ENCODE measurements at places on chromosomes 1 and 21.
A peak's percentile ranks its signal among the peaks of the same experiment; 100 is the strongest.

GRCh38 chr1:27634177-27634984 lies 604 bp downstream of the FGR start:
- peak; percentile 66 for DNase-seq

- no peak for DNase-seq
Observed at GRCh38 chr1:30307182-30307581, 416.2 kb downstream of the MATN1 start.

GRCh38 chr1:5856246-5856815 lies 135.9 kb downstream of the NPHP4 start:
- DNase-seq: no peak

DNA sequence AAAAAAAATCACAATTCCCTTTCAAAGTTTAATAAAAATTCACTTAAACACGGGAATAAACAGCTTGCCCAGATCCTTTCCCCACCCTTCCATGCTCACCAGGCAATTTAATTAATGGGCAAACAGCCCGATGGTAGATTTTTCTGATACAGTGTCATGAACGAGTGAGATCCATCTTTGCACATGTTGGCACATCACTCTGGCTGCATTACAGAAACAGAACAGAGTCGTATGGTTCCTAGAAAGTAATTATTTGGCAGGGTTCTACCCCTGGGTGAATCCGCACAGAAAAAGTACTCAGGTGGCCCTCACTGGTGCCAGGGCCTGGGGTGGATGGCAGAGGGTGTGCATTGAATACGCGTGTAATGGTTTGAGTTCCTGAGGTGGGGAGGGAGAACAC lies 24.6 kb upstream of the OVAAL start:
- DNase-seq: no peak

- no peak for DNase-seq
Observed at GRCh38 chr1:17789926-17790325, 34.8 kb downstream of the ACTL8 start.

- no peak for DNase-seq
Observed at GRCh38 chr1:148289647-148290046, 137.6 kb upstream of the NBPF11 start.

DNA sequence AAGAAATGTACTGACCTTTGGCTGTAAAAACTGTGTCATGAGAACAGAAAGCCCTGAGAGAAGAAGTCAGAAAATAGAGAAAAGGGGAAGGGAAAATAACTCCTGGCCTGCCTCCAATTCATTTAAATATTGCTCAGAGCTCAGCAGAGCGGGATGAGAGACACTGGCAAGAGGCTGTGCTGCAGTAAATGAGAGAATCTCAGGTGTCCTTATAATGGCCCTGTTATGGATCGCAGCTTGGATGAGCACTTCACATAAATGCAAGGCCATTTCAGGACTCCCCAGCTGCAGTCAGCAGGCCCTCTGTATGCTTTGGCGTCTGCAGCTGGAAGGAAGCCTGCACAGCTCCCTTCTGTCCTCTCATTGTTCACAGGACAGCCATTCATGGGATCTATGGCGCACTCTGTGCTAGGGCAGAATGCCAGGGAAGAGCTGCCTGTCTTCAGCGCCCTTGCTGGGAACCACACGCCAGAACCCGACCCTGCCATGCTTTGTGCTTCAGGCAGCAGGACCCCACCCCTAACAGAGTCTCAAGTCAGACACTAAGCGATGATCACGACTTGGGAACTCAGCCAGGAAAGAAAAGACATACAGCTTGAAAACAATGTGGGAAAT lies 20.7 kb upstream of the ABCB10 start:
- no peak for DNase-seq

DNA sequence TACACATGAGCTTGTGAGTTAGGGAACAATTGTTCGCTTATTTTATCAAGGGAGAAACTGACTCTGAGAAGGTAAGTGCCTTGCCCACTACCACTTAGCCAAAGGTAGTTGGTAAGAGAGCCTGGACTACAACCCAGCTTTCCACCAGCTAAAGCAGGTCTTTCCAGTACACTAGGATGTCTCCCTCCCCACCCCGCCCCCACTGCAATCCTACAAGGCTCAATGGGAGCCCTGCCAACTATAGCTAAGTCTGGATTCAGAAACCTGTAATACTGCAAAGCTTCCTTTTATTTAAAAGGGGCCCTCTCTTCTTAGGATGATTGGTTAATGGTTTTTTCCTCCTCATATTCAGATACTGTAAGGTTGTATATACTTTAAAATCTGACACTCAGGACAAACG lies 102.0 kb upstream of the C8B start:
- DNase-seq: no peak

DNA sequence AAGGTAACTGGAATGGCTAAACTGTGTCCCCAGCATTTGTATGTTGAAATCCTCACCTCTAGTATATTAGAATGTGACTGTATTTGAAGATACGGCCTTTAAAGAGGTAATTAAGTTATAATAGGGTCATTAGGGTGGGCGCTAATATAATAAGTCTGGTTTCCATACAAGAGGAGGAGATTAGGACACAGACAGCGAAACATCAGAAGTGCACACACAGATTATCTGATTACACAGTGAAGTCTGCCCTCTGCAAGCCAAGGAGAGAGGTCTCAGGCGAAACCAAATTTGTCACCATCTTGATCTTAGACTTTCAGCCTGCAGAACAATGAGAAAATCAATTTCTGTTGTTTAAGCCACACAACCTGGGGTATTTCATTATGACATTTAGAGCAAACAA lies 2233.1 kb downstream of the MRPL39 start:
- no peak for DNase-seq

- peak; percentile 60 for DNase-seq
Observed at GRCh38 chr1:66271904-66272254, 262.1 kb upstream of the SGIP1 start.

GRCh38 chr1:41423511-41424191 lies 60.8 kb downstream of the EDN2 start:
- no peak for DNase-seq

GRCh38 chr1:64517640-64518039 lies 47.7 kb downstream of the CACHD1 start:
- DNase-seq: no peak

GRCh38 chr1:110356379-110356778 lies 17.2 kb downstream of the RBM15 start:
- DNase-seq: no peak

DNA sequence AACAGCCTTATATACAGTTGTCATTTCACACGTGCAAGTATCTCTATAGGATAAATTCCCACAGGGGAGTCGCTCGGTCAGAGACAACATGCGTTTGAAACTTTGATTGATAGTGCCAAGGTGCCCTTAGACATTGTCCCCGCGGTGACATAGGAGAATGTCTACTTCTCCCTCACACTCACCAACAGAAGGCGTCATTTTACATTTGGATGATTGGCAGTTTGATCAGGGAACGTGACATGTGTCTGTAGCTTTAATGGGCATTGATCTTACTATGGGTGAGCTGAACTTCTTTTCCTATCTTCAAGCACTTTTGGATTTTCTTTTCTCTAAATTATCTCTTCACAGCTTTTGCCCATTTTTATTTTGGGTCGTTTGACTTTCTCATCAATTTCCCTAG lies 42.6 kb upstream of the PAX7 start:
- no peak for DNase-seq

GRCh38 chr1:25106352-25106751 lies 126.0 kb downstream of the SYF2 start:
- DNase-seq: peak; percentile 10

DNA sequence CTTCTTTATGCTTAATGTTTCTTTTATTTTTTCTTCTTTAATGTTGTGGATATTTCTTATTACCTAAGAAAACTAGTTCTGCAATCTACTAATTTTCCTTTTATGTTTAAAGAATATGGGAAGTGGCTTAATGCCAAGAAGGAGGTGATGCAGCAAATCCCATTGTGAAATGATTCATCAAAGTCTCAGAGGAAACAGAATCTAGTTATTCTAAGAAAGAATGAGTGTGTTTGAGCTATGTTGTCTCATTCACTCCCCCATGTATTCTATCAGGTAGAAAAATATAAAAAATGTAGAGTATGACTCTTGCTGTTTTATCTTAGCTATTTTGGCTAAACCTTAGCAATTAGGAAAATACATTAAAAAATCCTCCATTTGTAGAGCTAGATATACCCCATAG lies 659.9 kb upstream of the RGS18 start:
- DNase-seq: peak; percentile 42

DNA sequence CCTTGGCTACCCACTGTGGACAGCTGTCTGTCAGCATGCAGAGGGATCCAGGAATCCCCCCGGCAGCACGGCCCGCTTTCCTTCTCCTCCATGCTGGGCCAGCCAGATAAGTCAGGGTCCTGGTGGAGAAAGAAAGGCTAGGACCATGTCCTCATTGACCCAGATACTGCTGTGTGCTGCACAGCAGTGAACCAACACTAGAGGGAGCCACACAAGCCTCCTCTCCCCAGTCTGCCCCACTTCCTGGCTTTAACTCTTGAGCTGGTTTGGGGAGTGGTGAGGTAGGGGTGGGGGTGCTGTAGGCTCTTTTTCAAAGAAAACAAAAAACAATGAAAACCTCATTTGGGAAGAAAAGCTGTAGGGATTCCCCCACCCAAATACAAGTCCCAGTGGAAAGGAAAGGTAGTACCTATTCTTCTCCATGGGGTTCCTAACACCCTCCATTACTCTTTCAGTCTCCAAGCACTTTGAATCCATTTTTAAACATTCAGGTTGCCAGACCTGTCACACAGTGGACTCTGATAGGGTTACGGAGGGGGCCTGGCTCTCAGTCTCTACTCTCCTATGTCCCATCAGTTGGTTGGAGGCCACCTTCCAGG lies 84.9 kb upstream of the CD1D start:
- peak; percentile 39 for DNase-seq

DNA sequence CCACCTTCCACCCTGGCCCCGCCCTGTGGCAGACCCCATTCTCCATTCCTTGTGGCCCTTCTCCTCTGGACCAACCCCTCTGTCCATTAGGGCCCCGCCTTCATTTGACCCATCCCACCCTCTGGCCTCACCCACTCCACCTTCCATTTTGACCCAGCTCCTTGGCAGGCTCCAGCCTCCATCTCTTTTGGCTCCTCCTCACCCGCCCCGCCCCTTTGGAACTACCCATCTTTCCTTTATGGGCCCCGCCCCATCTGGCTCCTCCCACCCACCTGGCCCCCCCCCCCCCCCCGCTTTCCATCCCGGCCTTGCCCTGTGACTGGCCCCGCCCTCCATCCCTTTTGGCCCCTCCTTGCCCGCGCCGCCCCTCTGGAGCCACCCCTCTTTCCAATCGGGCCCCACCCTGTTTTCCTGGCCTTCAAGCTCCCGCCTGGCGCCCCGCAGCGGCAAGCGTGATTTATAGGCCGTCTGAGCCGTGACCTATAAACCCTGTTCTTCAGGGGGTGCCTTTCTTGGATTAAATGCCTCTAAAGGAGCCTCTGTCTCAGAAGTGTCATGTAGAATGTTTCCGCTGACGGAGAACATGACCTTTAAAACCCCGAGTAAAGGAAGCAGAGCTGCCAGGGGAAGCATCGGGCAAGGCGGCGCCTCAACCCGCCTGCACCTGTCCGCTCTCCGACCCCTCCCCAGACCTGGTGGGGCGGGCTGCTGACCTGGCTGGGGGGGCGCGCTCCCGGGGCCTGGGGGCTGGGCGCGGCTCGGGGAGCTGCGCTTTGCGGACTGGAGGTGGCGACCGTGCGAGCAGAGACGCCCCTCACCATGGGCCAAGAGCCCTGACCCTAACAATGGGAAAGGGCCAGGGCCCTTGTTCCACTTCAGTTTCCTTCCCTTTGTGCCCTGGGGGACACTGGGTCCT lies 178.0 kb downstream of the CAMTA1 start:
- no peak for DNase-seq

Data from adipocyte (in vitro differentiated cells).